Nephron progenitor cell (in vitro differentiated cells): ENCODE measurements at places on chromosomes 2 and 18.
A peak's percentile ranks its signal among the peaks of the same experiment; 100 is the strongest.

DNA sequence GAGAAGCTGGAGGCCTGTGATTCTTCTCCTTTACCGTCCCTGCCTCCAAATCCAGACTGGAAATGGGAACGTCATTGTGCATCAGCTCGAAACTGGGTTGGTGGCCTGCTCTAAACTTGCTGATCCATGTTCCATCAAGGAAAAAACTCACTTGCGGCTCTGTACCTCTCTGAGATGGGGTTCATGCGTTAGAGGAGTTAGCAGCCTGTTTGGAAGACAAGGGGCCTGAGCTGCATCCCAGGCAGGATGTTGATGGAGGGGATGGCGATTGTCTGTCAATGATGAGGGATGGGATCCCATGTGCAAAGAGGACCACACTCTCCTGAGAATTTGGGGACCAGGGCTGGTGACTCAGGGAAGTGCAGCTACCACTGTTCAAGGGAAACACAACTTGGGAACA, 26.0 kb downstream of the TWIST2 start:
- DNase-seq, result no peak

GRCh38 chr2:85378257-85378656, 23.7 kb downstream of the ELMOD3 start:
- DNase-seq, result no peak

- no peak for DNase-seq
Measured at GRCh38 chr2:71380665-71381064, 49.1 kb downstream of the ZNF638 start.

DNA sequence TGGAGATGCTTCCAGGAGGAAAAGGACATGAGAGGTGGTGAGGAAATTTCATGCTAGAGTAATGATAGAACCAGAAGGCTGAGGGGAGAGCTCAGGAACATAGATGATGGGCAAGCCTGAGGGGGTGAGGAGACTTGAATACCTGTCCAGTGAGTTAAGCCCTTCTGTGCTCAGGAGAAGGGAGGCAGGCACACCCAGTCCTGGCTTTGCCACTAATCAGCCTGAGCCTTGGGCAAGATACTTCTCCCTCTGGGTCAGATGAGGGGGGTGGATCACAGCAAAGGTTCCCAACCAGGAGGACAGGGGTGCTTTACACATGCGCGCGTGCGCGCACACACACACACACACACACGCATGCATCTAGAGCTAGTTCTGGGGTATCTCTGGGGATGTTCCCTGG, 151.6 kb upstream of the MSH6 start:
- DNase-seq, result no peak

- DNase-seq, result no peak
Measured at GRCh38 chr2:51697095-51697494, 665.2 kb upstream of the NRXN1 start.

GRCh38 chr2:185970148-185970852, 231.7 kb downstream of the FSIP2 start:
- DNase-seq, result no peak

- DNase-seq, result peak; percentile 24
Measured at GRCh38 chr2:69798290-69798908, 31.1 kb upstream of the GMCL1 start.

GRCh38 chr2:112314856-112315255, 39.5 kb downstream of the ZC3H6 start:
- DNase-seq, result no peak

DNA sequence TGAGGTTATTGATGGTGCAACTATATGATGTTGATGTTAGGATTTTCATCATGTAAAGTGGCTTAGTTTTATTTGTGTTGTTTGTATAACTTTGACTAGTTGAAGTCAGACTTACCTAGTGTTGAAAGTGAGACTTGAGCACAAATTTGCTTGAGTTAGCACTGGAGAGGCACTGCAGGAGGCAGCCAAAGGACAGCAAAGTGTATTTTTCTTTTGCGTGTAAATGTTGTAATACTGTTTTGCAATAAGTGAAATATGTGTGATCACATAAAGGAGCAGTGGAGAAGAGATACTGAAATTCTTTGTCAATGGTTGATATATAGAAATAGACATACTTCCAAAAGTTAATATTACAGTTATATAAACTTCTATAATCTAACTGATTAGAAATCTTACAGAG, 332.0 kb upstream of the RAB12 start:
- DNase-seq, result no peak

GRCh38 chr2:39150102-39150562, 29.3 kb upstream of the SOS1 start:
- DNase-seq, result no peak

DNA sequence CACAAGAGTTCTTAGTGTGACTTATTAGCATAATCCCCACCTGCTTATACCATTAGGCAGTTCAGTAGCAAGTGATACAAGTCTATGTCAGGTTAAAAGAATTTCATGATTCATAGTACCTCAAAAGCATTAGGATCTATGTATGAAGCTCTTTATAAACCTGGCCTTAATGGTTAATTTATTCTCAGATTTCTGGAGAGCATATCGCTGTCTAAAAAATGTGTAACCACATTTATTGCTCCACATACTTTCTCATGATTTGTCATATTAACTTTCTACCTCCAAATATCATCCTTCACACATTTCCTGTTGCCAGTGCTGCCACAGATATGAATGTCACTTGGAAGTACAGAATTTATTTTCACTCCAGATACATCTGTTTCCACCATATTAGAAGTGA, 332.8 kb upstream of the MAP2 start:
- DNase-seq, result no peak

DNA sequence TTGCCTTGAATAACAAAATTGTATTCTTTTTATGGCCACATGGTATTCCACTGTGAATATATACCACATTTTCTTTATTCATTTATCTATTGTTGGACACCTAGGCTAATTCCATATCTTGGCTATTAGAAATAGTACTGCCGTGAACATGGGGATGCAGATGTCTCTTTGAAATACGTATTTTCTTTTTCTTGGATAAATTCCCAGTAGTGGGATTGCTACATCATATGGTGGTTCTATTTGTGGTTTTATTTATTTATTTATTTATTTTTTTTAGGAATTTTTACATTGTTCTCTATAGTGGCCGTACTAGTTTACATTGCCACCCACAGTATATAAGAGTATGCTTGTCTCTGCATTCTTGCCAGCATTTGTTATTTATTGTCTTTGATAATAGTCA, 679.8 kb upstream of the NRXN1 start:
- no peak for DNase-seq

DNA sequence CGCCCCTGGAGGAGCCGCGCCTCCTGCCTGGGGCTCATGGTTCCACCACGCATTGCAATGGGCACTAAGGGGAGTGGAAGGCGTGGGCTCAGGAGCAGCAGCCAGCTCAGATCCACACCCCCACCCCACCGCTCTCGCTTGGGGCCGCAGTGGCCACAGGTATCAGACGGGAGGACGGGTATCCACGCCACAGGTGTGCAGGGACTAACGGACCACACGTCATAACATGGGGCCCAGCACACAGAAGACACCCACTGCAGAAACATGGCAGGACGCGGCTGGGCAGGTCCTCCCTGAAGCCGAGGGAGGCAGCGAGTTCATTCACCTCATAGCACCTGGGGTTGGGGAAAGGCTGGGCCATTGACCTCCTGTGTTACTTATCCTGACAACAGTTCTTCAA, 13.0 kb downstream of the HDAC4 start:
- no peak for DNase-seq

DNA sequence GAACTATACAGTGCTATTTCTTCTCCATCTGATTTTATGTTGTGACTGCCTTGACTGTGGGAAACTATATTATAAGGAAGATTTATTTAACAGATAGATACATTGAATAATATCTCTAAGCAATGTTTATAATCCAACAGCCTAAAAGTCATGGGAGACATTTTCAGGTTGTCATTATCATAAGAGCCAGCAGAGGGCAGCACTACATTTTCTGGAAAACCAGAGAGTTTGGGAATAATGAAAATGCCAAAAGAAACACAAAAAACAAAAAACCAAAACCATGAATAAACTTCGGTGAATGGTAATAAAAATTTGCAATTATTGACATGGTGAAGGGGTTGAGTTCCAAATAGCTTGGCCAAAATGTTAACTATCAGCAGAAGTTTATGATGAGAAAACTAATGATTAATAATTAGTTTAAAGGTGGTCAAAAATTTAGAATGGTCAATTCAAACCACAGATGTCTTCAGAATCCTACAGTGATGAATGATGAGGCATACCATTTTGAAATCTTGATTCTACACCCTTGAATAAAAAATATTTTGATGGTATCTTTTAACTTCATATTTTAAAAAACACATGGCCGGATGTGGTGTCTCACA, 4.7 kb downstream of the EEF1B2 start:
- peak; percentile 59 for DNase-seq

- DNase-seq, result peak; percentile 27
Measured at GRCh38 chr2:177604271-177605065, 211.9 kb downstream of the AGPS start.

DNA sequence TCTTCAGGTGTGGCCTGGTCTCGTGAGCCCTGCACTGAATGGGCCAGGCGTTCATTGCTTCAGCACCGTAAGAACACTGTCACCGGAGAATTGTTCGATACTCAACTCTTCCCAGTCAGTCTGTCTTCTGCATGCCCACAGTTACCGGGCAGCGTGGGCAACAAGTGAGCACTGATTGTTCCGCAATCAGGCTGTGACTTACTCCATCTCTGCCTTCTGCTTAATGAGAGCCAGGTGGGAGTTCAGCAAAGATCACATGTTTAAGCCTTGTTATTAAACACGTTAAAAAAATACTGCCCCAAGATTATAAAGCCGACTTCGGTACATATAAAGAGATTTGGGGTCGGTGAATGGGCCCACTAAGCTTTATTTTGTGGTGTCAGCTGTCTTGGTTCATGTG, 3.7 kb downstream of the STEAP3 start:
- no peak for DNase-seq
